ENCODE measurements at places on chromosomes 3 and 15.

DNA sequence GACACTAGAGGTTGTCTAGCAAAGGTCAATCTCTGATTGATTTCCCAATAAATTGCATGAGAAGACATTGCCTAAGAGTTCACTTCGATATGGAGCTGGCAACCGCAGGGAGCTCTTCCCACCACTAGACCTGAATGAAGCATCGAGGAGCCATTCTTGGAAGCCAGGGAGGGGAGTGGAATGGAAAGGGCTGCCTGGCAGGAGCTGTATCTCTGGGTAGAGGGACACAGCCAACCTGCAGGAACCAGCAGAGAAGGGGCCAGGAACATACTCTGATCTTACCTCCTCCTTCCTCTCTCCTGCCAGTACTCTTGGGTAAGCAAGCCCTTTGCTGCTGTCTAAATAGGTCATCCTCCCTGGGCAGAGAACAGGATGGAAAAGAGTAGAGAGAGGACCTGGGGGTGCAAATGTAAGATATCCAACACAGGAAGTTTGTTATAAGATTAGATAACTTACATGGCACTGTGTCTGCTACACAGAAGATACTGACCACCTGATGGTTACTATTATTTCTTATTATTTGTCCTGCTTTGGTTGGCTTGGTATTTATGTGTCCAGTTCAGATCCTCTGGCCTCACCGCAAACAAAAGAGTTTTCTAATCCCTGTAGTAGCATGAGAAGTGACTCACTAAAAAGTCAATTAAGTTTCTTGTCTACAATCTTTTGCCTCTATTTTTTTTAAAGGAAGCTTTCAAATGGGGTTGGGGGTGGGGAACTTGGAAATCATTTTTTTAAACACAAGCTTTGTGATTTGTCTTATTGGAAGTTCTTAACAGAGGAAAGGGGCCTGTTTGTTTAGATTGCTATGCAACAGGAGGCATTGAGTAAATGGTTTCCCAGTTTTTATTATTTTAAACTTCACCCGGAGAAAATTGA lies 156.7 kb upstream of the TSC22D2 start:
- DNase-seq: peak; percentile 63

- DNase-seq: no peak
Observed at GRCh38 chr3:161430307-161430706, 59.0 kb upstream of the SPTSSB start.

DNA sequence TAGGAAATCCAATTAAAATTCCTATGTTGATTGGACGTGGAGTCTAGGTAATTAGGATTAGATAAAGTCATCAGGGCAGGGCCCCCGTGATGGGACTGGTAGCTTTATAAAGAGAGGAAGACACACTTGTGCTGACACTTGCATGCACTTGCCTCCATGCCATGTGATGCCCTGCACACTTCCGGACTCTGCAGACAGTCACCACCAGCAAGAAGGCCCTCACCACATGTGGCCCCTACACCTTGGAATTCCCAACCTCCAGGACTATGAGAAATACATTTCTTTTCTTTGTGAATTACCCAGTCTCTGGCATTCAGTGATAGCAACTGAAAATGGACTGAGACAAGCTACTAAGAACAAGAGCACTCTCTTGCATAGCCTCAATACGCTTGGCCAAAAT lies 90.6 kb downstream of the CRYGS start:
- no peak for DNase-seq

GRCh38 chr15:85174521-85174920 lies 192.9 kb downstream of the PDE8A start:
- DNase-seq: no peak

DNA sequence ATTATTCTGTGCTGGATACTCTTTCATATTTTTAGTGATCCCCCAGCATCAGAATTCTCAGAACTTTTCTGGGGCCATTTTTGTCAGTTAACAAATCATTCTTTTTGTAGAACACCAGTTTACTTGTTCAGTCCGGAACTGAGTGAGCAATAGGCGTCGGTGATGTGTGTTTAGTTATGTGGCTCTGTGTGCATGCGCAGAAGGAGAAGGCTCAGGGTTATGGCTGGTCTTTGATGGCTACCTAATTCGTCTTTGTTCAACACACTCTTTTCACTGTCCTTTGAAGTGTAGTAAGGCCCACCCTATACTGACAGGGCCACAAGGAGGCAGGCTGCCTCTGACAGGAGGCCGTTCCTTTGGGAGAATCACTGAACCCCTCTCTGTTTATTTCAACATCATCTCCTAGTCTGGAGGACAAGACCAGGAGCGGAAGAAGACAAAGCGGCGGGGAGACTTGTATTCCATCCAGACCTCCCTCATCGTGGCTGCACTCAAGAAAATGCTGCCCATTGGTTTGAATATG lies 158.2 kb upstream of the CHRM5 start:
- no peak for DNase-seq

DNA sequence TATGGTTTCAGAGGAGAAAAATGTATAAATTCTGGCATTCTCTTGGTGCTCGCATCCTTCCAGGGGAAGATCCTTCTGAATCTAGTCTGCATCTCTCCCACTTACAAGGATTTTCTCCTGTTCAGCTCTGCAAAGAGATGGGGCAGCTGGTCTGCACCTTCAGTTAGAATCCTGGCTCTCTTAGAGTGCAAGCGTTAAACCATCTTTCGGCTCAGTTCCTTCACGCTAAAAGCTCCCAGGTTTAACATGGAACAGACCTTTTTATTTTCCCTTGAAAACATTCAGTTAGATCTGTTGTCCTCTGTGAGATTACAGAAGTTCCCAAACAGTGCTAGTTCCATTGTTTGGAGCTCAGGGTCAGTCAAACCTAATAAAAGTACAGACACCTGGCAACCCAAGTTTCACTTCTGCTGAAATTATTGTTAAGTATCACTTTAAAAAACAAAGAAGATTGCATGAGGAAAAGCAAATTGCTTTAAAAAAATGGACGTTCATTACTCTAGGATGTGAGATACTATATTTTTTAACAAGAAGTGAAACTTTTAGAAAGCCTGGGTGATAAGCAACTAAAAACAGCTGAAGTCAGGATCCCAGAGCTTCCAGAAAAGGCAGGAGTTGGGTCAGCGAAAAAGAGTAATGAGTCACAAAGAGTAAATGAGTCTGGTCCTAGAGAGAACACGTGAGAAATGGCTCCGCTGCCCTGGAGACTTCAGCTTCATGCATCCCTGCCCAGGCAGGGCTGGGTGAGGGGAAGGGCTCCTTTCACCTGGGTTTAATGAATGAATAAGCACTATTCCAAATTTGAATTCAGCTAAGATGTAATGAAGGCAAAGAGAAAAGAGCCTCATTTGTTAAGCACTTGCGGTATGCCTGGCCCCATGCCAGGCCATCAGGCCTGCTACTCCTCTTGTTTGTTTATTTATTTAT lies 63.3 kb downstream of the ABTB1 start:
- peak; percentile 85 for DNase-seq

Data from EH (cell line).